Inflammatory macrophage treated with lipopolysaccharide for 1 hour (primary cell): ENCODE measurements at places on chromosomes 1 and 21.

- no peak for DNase-seq
These were observed 19.5 kb downstream of the PODN start for GRCh38 chr1:53081384-53082066.

GRCh38 chr1:230157420-230158390 is 90.7 kb downstream of the GALNT2 start:
- DNase-seq, result no peak

DNA sequence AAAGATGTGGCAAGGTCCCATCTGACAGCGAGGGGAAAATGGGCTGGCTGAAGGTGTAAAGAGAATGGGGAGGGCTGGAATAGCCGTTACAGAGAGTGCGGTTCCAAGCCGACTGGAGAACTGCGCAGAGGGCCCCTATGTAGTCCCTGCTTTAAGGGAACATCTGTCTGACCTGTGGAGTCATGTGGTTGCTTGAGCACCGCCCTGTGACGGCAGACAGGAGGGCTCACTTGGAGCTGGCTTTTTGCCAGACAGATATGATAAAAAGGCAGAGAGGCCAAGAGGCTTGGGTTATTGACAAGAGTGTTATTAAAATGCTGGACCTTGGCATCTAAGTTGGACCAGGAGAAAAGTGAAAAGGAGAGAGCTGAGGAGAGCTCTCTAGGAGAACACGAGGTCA is 5.9 kb upstream of the PTPRF start:
- DNase-seq, result no peak

GRCh38 chr1:87872692-87873091 is 544.0 kb downstream of the LMO4 start:
- no peak for DNase-seq

DNA sequence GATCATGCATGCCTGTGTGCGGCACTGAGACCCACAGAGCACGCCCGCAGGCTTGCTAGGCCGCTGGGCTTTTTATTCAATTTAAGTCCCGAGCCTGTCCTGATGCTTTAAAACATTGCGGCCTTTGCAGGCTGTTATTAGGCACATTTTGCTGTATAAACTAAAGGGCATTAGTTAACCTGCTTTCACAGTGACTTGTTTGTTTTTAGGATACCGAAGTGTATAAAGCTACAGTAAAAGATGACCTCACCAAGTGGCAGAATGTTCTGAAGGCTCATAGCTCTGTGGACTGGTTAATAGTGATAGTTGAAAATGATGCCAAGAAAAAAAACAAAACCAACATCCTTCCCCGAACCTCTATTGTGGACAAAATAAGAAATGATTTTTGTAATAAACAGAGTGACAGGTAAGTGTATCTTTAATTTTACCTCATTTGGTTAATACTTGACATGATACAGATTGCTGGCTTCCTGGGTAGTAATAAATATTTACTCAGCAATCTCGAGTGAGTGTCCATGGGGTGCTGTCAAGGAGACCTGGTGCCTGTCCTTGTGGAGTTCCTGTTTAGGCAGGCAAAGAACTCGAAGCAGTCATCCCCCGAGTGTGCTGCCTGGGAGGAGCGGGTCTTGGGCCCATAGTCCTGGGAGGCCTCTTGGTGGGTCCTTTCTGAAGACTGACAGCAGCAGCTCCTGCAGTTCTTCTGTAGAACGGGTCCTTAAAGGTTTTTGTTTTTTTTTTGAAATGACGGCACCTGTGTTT is 40.1 kb downstream of the TRAPPC10 start:
- no peak for DNase-seq

DNA sequence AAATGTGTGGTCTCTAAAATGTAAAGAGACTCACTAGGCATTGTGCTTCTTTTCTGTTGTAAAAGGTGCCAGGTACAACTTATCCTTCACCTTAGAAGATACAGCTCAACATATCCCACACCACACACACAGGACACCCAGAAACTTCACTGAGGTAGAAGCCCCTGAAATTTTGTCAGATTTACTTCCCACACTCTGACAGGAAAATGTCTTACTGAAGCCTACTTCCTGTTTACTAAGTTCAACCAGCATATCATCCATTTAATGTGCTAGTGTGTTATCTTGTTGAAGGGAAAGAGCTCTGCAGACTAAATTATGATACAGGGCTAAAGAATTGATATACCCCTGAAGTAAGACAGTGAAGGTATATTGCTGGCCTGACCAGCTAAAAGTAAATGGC is 39.9 kb upstream of the INSL5 start:
- DNase-seq, result no peak

DNA sequence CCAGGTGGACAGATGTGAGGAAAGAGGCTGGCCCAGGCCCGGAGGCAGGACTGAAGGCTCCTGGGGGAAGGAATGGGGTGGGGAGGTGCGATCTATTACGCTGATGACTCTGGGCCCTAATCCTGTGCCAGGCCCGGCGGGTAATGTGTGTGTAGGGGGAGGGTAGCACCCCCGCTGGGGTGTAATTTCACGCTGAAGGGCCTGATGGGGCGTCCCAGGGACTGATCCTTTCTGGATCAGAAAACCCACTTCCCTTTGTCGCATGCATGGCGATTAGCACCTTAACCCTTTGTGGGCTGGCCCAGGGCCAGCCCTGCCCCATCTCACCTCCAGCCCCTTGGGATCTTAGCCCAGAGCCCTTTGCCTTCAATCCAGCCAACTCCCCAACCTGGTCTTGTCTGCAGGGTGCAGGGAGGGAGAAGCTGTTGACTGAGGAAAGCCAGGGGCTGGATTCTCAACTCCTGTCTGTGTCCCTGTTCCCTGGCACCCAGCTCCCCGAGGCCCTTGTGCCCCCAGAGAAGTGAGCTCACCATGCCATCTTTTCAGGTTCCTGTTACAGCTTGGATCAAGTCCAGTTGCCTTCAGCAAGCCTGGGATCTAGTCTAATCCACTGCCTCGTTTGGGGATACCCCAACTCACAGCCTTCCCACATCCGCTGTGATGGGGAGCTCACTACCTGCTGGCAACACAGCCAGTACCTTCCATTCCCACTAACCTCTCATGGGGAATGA is 26.0 kb downstream of the KNCN start:
- DNase-seq, result no peak

- no peak for DNase-seq
These were observed 131.2 kb downstream of the SLC45A1 start for GRCh38 chr1:8448911-8449661.

DNA sequence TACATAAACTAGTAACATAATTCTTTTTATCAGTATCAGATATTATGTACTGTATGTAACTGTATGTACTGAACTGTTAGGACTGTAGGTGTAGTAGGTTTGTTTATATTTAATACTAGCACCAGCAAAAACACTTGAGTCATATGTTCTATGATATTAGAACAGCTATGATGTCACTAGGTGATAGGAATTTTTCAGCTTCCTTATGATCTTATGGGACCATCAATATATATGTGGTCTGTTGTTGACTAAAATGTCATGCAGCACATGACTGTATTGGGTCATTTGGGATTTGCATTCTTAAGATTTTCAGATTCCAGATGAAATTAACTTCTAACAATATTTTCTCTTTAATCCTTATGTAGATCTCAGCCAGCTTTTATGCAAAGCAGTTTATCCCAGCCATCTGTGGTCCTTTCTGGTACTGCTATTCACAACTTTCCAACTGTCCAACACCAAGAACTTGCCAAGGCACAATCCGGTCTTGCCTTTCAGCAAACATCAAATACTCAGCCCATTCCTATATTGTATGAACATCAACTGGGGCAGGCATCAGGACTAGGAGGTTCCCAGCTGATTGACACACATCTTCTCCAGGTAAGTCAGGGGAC is 38.3 kb upstream of the MYOCOS start:
- no peak for DNase-seq

GRCh38 chr1:37765916-37766664 is 1.2 kb upstream of the EPHA10 start:
- DNase-seq, result no peak

- no peak for DNase-seq
These were observed 173.6 kb downstream of the ADGRL2 start for GRCh38 chr1:81974222-81974841.

- no peak for DNase-seq
These were observed 34.9 kb downstream of the UTP25 start for GRCh38 chr1:209862391-209863356.

GRCh38 chr1:99917214-99917613 is 52.6 kb upstream of the SLC35A3 start:
- no peak for DNase-seq

- DNase-seq, result no peak
These were observed 373.4 kb downstream of the NEGR1 start for GRCh38 chr1:71908871-71909390.
